ENCODE measurements at places on chromosomes 7 and 10.

GRCh38 chr10:37490266-37490665, 364.9 kb downstream of the ANKRD30A start:
- no peak for DNase-seq

GRCh38 chr10:123100030-123100762, 35.6 kb upstream of the HMX3 start:
- no peak for DNase-seq

DNA sequence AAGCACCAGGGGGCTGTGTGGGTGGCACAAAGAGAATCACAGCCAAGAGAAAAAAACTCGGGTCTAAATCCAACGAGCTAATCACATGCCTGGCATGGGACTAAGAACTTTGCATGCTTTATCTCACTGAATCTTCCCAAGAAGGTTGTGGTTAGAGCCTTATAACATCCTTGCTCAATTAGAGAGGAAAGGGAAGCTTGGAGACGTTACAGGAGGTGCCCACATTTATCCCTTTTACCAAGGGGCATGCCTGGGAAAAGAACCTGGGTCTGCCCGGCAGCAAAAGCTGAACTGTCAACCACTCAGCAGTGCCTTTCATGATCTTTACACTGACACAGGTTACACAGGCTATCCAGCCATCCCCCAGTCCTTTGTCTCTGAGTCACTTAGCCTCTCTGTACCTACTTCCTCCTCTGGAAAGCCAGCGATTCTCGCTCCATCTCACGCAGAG, 190.1 kb downstream of the PRPF18 start:
- no peak for DNase-seq

GRCh38 chr7:99094401-99094800, 49.5 kb downstream of the SMURF1 start:
- DNase-seq, result peak; percentile 41

DNA sequence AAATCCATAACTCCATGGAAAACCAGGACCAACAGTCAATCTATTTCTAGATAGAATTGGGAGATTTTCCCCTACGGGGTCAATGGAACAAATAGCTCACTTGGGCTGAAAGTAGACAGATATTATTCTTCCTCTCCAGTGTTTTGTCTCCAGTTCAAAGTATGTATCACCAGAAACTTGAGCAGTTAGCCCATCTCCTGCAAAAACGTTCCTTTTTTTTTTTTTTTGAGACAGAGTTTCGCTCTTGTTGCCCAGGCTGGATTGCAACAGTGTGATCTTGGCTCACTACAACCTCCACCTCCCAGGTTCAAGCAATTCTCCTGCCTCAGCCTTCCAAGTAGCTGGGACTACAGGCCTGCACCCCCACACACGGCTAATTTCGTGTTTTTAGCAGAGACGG, 390.0 kb upstream of the AUTS2 start:
- no peak for DNase-seq

GRCh38 chr7:127673902-127674301, 21.9 kb downstream of the SND1 start:
- DNase-seq, result no peak

DNA sequence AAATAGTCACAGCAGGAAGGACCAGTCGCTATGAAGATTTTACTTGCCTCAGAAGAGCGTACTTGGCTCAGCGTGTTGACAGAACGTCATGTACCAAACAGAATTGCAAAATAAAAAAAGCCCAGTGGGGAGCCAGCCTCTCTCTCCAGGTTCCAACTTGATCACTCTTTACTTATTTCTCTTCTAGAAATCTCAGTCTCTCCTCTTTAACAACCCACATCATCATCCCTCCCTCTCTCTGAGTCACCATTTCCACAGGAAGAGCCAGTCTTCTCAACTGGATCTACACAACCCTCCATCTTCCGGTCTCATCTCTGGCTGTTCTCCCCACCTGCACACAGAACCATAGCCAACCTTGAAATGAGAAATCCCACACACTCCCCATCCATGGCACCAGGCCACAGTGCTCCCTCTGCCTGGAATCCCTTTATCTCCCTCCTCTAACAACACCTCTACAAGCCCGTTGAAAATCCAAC, 718.3 kb downstream of the GRID1 start:
- no peak for DNase-seq

GRCh38 chr10:45144326-45145070, 143.8 kb downstream of the ZNF22 start:
- no peak for DNase-seq

- DNase-seq, result no peak
Measured at GRCh38 chr7:131151034-131151433, 176.6 kb upstream of the MKLN1 start.

- DNase-seq, result no peak
Measured at GRCh38 chr7:28776463-28777157, 181.5 kb downstream of the TRIL start.

- DNase-seq, result no peak
Measured at GRCh38 chr10:86110156-86110786, 256.3 kb downstream of the GRID1 start.

- DNase-seq, result no peak
Measured at GRCh38 chr7:8823486-8823885, 390.1 kb downstream of the NXPH1 start.

DNA sequence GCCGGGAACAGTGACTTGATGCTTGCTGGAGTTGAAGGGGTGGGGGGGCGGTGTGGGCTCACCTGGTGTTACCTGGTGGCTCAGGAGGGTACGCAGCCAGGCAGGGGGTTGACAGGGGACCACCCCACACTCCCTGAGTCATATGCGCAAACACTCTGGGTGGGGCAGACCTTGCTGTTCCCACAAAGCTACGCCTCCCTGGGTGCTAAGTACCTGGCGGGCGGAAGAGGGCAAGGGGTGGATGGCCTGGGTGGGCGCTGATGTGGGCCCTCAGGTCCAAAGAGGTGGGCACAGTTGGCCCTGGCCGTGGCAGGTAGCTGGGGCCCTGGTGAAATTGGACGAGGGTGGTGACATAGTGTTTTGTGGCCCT, 13.9 kb downstream of the STX1A start:
- DNase-seq, result no peak

- DNase-seq, result peak; percentile 40
Measured at GRCh38 chr7:835485-836401, 3.5 kb downstream of the SUN1 start.

- no peak for DNase-seq
Measured at GRCh38 chr7:39357648-39358047, 208.6 kb upstream of the YAE1 start.

- DNase-seq, result no peak
Measured at GRCh38 chr10:23293145-23293724, 51.4 kb downstream of the C10orf67 start.

DNA sequence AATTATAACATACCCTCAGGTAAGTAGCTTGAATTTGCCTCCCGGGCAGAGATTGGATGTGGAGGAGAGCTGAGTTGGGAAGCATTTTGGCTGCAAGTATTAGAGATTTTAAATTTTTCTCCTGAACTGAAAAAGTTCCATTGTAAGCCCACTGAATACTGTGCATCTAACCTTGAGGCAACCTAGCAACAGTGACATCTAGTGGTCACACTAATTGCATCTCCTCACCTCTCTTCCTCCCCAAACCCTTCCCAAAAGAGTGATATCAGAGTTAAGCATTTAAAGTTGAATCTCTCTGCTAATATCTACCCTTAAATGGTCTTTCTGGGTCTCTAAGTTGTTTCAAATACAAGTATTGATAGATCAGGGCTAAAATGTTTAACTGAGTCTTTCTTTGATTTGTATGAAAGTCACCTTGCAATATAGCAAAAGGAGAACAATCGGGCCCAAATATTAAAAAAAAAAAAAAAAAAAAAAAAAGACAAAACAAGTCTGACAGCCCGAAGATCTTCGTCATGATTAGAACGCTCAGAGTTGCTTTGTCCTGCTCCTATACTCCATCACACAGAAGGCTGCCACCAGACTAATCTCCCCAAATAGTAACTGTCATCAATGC, 40.4 kb upstream of the DLX5 start:
- DNase-seq, result peak; percentile 17

GRCh38 chr10:128031216-128031615, 95.0 kb downstream of the MKI67 start:
- no peak for DNase-seq

DNA sequence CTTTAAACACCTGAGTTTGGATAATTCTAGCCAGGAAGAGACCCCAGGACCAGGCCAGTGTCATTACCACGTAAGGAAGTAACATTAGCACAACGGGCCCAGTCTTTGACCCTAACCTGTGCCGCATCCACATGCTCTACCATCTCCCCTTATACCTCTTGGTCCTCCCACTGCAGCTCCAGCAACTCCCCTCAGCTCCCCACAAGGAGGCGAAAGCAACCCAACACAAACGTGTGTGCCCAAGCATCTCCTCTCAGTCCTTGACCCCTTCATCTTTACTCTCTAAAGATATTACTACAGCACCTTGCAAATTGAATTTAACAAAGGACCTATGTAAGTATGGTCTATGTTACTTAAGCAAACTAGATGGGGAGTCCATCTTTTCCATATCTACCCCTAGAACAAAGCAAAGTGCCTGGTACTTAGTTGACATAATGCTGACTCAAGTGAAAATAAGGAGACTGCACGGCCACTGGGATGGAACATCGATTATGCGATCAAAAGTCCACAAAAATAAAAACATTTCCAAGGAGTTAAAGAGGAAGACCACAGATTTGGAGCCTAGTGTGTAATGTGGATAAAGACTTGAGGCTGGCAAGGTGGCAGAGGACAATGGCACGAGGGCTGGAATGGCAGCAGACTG, 147.7 kb downstream of the JAZF1 start:
- no peak for DNase-seq

GRCh38 chr7:102992509-102992937, 79.7 kb downstream of the LRRC17 start:
- no peak for DNase-seq

GRCh38 chr7:149767068-149767467, 6.3 kb downstream of the ZNF467 start:
- DNase-seq, result no peak

DNA sequence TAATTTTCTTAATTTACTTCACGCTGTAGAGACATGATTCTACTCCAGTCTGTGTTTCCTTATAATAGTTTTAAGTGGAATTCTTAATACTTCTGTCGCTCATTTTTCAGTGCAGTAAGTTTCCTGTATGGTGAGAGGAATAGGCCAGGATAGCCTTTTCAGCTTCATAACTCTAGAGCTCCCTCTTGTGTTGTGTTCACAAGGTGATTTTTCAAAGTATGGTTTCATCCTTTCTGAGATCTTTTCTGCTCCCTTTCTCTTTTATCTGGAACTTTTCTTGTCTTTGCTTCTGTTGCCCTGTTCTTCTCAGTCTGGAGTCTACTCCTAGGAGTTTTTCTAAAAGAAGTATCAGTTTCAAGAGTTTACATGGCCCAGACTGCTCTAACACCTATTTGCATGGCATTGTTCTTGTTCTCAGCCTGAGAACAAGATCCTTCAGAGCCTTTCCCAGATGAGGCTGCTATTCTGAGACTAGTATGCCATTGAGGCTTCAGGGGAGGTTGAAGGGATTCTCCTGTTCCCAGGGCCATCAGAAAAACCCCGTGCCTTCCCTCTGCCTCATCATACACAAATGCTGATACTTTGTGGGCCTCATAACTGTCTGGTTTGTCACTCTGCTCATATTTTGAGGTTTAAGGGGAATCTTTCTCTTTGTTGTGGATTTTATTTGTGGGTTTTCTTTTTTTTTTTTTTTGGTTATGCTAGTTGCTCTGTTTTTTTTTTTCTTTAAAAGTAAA, 21.8 kb downstream of the NET1 start:
- no peak for DNase-seq

GRCh38 chr7:153522261-153522660, 529.9 kb upstream of the DPP6 start:
- DNase-seq, result no peak

DNA sequence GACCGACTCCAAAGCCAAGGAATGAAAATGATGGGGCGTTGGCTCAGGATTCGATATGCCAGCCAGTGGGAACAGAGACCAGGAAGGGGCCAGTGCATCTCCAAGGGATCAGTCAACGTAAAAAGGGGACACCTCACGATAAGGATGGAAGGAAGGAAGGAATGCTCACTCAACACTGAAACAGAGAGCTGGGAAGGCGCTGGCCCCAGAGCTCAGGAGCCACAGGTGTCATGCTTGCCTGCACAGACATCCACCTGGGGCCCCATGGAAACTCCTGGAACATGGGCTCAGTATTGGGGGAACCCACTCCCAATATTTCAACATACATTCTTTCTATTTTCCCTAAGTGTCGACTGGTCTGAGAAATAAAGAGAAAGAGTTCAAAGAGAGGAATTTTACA, 5.3 kb downstream of the MMRN2 start:
- DNase-seq, result no peak

DNA sequence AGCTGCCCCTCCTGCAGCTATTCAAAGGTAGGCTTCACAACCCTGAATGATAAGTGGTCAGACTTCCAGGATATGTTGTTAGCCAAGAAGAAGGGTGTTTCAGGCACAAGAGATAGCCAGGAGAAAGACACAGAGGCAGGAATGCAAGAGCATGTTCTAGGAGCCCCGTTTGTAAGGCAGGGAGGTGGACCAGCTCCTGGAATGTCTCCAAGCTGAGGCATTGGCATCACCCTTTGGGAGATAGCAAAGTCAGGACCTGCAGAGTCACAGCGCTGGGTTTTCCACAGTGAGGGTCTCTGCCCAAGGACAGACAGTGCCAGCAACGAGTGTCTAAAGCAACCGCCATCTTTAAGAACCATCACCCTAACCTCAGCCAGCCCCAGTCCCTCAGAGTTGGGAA, 484.5 kb upstream of the ZMIZ1 start:
- DNase-seq, result no peak

GRCh38 chr10:110680273-110681020, 36.3 kb downstream of the RBM20 start:
- DNase-seq, result no peak

GRCh38 chr7:69843653-69844052, 245.4 kb downstream of the AUTS2 start:
- DNase-seq, result no peak

DNA sequence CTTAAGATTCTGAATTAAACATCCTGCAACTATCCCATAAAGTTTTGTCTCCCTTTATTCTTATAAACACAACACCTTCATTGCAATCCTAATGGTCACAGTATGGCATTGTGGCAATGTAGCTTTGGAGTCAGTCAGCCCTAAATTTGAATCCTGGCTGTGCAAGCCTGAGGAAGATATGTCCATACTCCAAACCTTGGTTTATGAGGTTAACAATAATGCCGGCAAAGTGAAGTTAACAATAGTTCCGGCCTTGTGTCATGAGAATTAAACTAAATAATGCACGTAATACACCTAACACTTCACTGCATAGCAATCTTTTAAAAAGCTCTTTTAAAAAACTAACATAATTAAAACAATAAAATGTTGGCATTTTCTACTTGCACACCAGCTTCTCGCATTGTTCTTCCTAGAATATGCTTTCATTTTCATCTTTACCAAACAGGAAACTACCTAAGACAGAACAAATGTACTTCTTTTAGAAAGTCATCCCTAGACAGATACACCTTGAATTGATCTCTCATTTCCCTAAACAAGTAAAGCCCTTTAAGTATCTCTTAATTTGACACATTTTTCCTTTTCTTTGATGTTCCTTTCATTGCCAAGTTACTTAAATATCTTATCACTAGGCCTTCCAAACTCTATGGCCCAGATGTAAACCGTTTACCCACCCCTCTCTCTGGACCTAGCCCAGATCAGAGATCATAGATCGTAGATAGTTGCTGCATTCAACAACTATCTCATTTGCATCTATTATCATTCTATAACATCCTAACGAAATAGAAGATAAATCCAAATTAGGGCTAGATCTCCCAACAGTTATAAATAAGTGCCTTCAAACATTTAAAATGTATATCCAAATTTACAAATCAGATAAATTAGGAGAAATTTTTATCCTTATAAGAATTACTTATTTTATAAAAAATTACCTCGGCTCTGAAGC, 66.7 kb downstream of the CREB3L2 start:
- DNase-seq, result no peak

- DNase-seq, result no peak
Measured at GRCh38 chr10:71504570-71504969, 107.8 kb downstream of the CDH23 start.

Measured in DMS 273 treated with DMSO at 0.1 percent for 48 hours (cell line).